Stimulated activated CD4-positive, alpha-beta T cell treated with anti-CD3 and anti-CD28 coated beads, Interleukin-1b, Interleukin-23, amount 100 ng/mL, for 48 hours (primary cell): ENCODE measurements at places on chromosomes 12 and 14.

GRCh38 chr14:104547310-104547997 is 32.1 kb upstream of the C14orf180 start:
- DNase-seq: no peak

DNA sequence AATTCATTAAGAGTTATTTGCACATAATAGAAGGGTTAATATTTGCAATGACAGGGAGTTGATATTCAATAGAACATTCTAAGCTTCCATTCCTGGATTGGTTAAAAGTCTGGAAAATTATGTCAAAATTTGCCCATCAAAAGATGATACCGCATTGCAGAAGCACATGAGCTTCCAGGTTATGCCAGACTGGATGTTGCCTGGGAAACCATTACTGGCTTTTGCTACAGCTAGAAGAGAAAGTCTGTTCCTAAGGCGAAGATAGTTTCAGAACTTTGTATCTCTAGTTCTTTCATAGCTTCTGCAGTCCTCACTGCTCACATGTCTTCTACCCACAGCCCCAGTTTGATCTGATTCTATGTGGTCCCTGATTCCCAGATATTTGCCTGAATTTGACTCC is 122.4 kb upstream of the AMIGO2 start:
- no peak for DNase-seq

DNA sequence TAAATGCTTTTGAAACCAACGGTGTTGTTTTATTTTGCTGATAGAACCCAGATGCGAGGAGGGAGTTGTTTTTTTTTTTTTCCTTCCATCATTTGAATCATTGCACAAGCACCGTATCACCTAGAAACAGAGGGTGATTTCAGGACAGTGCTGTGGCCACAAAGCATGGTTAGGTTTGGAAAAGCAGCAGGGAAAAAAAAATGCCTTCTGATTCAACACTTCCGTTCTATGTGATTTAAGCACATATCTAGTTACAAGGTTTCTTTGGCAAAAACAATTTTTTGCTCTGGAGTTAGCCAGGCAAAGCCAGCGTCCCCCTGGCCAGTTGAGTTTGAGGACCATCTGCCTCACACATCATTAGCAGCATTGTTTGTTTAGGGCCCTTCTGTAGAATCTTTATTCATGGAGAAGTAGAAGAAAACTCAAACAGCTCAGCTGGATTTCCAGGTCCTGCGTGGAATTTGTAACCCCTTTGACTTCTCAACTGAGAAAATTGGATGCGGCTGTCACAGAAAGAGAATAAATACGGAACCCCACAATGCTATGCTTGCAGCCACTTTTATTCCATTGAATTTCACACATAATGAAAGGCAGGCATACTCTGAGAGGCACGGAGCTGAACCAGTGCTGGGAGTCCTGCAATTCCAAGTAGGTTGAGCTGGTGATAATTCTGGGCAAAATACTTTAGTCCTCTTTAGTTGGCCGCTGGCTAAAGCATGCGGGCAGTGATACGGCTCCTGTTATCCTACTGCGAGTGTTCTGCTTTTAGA is 17.0 kb upstream of the WNT5B start:
- DNase-seq: no peak

- DNase-seq: no peak
Observed at GRCh38 chr12:120708651-120709050, 1.6 kb upstream of the UNC119B start.

DNA sequence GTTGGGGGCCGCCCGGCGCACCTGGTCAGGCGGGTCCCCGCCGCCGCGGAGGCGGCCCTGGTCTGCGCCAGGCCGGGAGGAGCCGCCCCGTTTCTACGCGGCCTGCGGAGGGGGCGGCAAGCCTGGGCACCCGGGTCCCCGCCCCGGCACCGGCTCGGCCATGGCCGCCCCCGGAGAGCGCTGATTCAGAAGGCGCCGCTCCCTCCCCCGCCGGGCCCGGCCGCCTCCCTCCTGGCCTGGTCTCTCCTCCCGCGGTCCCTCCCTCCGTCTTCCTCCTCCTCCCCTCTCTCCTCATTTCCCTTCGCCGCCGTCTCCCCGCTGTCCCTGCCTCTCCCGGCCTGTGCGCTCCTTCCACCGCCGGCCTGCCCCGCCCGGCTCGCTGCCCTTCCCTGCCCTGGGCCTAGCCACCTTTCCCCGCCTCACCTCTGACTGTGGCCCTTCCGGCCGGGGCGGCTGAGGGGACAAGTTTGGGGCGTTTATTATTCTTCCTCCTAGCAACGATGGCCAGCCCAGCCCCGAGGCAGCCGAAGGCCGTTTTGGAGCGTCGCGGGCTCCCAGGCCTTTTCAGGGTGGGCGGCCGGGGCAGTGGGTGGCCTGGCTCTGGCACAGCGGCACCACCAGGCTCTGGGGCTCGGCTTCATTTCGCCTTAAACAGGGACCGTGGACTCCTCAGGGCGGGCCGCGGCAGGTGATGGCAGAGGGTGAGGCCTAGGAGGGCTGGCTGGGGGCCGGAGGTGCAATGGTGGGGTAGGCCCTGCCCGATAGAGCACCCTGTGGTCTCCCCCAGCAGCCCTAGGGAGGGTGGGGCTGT is 768 bp downstream of the CEP170B start:
- DNase-seq: no peak

DNA sequence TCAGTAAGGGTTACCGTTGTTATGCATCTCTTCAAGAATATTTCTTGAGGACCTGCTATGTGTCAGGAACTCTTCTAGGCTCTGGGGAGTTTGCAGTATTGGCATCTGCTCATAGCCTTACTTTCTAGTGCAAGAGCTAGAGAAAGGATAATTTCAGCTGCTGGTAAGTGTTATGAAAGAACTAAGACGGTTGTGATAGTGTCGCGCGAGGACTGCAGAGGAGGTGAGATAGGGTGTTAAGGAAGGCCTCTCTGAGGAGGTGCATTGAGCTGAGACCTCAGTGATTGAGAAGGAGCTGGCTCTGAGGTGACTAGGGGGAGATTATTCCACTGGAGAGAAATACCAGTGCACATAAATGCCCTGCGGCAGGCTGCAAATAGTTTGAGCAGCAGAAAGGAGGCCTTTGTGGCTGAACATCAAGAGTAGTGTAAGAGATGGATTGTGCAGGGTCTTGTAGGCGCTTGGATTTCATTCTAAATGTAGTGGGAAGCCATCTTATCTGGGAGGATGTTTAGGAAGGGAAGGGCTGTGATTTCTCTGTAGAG is 824 bp downstream of the DDX55 start:
- no peak for DNase-seq

DNA sequence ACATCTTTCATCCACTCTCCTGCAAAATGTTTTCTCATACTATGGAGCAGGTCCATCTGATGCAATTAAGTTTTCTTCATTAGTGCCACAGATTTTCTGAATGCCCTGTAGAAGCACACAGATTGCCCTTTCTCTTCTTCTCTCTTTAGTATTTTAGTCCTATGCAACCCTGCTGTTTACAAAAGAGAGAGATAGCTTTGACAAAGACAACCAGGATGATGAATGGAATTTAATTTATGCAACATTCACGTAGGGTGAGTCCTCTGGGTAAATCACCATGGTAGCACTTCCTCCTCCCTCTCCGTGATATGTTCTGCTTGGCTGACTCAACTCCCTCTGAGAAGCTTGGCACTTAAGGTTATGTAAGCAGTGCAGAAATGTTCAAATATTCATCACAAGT is 400.9 kb upstream of the PDE3A start:
- no peak for DNase-seq

DNA sequence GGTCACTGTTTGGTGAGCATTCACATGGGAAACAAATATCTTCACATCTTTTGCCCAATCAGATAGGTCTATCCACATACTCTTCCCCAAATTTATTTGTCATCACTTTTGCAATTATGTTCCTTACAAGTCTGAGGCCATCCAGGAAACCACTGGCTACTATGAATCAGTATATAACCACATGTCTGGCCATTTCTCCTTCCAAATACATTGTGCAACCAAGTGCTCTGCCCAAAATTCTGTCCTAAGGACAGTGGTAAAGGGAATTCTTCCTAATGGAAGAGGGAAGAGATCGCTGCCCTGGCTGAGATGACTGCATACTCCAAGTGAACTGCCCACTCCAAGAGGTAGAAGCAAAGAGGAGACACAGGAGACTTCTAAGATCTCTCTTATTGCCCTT is 148.9 kb upstream of the MAX start:
- no peak for DNase-seq

GRCh38 chr12:95648990-95649791 is 97.9 kb upstream of the USP44 start:
- no peak for DNase-seq

GRCh38 chr12:117100851-117101673 is 1.8 kb upstream of the TESC start:
- DNase-seq: no peak
